T-cell (primary cell): ENCODE measurements at places on chromosomes 5 and 9.

DNA sequence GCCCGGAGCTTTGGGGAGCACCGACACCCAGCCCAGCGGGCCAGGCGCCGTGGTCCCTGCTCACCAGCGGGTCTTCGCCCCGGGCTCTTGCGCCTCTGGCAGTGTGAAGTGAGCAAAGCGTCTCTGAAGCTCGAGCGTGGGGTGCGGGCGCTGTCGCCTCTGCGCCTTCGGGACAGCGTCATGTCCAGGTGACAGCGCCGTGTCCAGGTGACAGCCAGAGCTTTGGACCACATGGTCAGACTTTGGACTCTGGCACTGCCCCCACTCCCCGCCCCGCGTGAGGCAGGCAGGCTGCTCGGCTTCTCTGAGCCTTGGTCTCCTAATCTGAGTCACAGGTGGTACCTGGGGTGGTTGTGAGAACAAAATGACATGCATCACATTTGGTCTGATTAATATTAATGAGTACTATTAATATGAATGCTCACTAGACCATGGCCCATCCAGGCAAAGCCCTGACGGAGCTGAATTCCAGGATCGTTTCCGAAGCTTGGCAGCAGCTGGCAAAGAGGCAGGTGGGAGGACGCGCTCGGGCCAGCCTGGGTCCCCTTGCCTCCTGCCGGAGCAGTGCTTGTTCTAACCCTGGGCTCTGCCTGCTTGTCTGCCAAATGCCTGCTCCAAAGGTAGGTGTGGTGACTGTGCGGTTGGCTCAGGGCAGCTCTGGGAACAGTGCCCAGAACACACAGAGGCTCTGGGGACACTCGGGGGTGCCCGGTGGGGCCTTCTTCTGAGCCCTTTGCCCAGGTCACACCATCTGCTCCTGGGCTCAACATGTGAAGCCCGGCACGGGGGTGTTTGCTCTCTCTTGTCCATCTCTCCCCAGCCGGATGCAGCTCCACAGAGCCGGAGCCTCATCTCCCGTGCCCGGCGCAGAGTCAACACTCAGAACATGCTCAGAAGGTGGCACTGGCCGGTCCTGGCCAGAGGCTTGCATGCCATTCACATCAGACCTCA is 157.1 kb downstream of the OLFM1 start:
- H3K36me3 ChIP-seq = no peaks in the 10 kb centered on the region
- DNase-seq = no peak
- no peaks in the 10 kb centered on the region for H3K4me1 ChIP-seq
- H3K27me3 ChIP-seq = peaks cover 27% of the 10 kb centered on the region

GRCh38 chr5:142894749-142895148 is 124.6 kb downstream of the ARHGAP26 start:
- H3K36me3 ChIP-seq = peaks cover 31% of the 10 kb centered on the region
- no peaks in the 10 kb centered on the region for H3K4me1 ChIP-seq
- DNase-seq = no peak
- H3K27me3 ChIP-seq = no peaks in the 10 kb centered on the region
- H3K4me3 ChIP-seq = no peak overlapping the region
- H3K27ac ChIP-seq = no peak overlapping the region

GRCh38 chr9:7936163-7936562 is 136.6 kb upstream of the DMAC1 start:
- H3K4me3 ChIP-seq = peak overlapping the region; percentile 8
- DNase-seq = no peak

GRCh38 chr9:77304543-77304942 is 127.2 kb downstream of the VPS13A start:
- H3K36me3 ChIP-seq = peaks cover 3% of the 10 kb centered on the region
- no peaks in the 10 kb centered on the region for H3K27me3 ChIP-seq
- no peak for DNase-seq
- H3K4me1 ChIP-seq = no peaks in the 10 kb centered on the region
- no peak overlapping the region for H3K4me3 ChIP-seq

DNA sequence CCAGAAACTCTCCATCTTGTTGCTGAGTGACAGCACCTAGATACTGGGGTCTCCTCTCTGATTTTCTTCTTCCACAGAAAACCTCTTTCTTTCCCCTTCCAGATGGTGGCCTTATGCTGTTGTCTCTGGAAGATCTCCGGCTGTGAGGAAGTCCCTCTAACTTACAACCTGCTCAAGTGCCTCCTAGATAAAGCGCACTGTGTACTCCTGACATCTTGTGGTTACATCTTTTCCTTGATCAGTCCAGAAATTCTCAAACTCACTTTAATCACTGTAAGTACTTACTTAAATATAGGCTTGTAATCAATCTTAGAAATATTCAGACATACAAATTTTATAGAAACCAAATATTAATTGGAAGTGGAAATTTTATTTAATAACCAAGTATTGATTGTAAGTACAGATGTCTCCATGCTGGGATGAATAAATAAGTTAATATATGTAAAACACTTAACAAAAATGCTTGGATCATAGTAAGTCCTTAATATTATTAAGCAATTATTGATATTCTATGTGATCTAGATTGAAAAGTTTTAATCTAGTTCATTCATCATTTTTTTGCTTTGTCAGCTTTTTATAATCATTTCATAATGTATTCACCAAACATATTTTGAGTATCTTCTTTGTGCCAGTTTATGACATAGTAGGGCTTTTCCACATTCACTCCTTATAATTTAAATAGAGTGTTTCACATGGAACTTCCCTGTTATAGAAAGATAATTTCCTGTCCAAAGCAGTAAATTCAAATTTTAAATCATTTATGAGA is 1381.4 kb upstream of the CDH6 start:
- no peaks in the 10 kb centered on the region for H3K27me3 ChIP-seq
- H3K36me3 ChIP-seq = no peaks in the 10 kb centered on the region
- H3K4me3 ChIP-seq = no peak overlapping the region
- H3K4me1 ChIP-seq = no peaks in the 10 kb centered on the region
- no peak overlapping the region for H3K27ac ChIP-seq

GRCh38 chr5:176735383-176736265 is 74.7 kb upstream of the UNC5A start:
- H3K27ac ChIP-seq = no peak overlapping the region
- no peaks in the 10 kb centered on the region for H3K4me1 ChIP-seq
- no peaks in the 10 kb centered on the region for H3K36me3 ChIP-seq
- H3K4me3 ChIP-seq = no peak overlapping the region
- peaks cover 4% of the 10 kb centered on the region for H3K27me3 ChIP-seq
- DNase-seq = no peak

DNA sequence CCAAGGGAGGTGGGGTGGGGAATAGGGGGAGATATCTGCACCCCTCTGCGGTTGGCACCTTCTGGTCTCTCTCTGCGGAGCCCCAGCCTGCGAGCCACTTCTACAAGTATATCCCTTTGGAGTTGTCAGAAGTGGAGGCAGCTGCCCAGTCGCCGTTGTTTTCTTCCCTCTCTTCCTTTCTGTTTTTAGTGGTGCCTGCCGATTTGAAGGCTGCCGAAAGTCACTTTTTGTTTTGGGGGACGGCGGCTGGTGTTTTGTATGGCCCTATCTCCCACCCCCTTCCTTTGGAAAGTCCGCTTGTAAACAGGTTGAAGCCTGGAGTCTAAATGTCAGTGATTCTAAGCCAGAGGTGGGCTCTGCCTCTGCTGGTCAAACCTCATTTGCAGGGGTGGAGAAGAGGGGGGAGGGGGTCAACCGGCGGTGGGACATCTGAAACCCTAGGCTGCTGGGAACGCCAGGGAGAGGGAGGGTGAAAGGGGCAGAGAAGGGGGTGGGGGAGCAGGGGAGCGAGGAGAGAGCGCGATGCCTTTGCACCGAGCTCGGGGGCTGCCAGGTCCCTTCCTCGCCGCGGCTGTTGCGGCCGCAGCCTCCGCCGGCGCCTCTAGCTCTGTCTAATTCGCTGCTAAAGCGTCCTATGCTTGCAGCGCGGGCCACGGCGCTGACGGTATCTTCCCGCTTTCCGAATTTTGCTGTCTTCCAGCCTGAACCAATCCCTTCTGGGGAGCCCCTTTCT is at the start of gene FGF10:
Gene FGF10, minus strand, starts transcription at position 331 of the 733 bp plus-strand sequence. CDS start 738 bp downstream, outside the sequence.
- no peak within 1 kb of the TSS for H3K4me3 ChIP-seq
- no peaks in the 10 kb centered on the region for H3K36me3 ChIP-seq
- no peak within 1 kb of the TSS for H3K27ac ChIP-seq
- H3K4me1 ChIP-seq = no peaks in the 10 kb centered on the region
- H3K27me3 ChIP-seq = peaks cover 6% of the 10 kb centered on the region

DNA sequence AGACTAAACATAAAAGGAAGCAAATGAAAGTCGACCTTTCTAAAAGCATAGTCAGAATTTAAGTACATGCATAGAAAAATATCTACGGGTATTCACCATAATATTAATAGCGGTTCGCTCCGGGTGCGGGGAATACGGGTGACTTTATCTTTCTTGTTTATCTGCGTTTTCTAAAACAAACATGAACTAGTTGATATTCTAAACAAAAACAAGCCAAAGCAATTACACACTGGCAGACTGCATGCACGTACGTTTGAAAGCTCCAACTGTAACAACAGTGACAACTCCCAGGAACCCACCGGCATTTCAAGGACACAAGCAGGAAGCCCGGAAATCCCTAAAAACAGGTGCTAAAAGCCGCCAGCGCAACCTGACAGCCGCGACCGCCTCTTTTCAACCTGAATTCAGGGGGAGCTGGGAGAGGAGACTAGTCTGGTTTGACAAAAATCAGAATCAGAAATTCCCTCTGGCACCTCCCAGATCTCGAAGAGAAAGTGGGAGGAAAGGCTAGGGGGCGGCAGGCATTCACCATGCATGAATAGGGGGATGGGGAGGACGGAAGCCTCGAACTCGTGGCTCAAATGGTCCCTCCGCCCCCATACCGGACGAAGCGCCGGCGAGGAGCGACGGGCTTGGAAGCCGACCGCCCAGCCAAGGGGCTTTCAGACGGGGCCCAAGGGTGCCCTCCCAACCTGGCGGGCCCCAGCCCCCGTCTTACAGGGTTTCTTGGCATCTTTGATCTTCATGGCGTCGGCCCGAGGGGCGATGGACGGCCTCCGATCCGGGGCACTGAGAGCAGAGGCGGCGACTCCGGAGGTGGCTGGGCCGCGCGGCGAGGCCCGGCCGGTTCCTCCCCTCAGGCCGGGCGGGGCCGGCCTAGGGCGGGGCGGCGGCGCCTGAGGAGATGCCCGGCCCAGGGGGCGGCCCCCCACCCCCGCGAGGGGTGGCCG is at the start of gene PANK3:
Gene PANK3, minus strand, starts transcription at position 831 of the 950 bp plus-strand sequence. Its CDS starts 85 bp downstream, at position 746.
- H3K4me1 ChIP-seq = peaks cover 8% of the 10 kb centered on the region
- H3K27ac ChIP-seq = peak within 1 kb of the TSS; percentile 94
- no peaks in the 10 kb centered on the region for H3K27me3 ChIP-seq
- no peaks in the 10 kb centered on the region for H3K36me3 ChIP-seq
- peak within 1 kb of the TSS; percentile 73 for H3K4me3 ChIP-seq
- no peak for DNase-seq

- DNase-seq = no peak
- no peak overlapping the region for H3K27ac ChIP-seq
- no peaks in the 10 kb centered on the region for H3K4me1 ChIP-seq
- H3K36me3 ChIP-seq = no peaks in the 10 kb centered on the region
- no peak overlapping the region for H3K4me3 ChIP-seq
- no peaks in the 10 kb centered on the region for H3K27me3 ChIP-seq
Observed at GRCh38 chr5:141260458-141261237, 15.5 kb downstream of the PCDHB15 start.

GRCh38 chr9:137974746-137975526 is 97.4 kb downstream of the CACNA1B start:
- H3K27ac ChIP-seq = no peak overlapping the region
- no peaks in the 10 kb centered on the region for H3K4me1 ChIP-seq
- DNase-seq = no peak
- H3K36me3 ChIP-seq = no peaks in the 10 kb centered on the region
- H3K4me3 ChIP-seq = no peak overlapping the region

DNA sequence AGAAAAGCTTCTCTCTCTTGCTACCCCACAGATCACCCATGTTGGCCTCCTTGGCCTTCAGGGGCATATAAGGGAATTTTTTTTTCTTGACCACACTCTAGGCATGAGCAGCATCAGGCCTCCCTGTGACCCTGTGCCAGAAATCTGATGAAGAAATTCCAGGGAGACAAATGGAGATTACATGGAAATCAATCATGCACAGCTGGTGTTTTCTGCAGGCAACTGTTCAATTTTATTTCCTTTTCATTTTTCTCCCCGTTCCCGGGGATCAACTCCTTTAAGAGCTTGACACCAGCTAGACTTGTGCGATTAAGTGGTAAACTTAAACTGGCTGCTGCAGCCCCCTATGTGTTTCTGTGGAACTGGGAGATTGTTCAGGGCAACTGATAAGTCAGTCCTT is 59.3 kb downstream of the GALNT10 start:
- no peaks in the 10 kb centered on the region for H3K27me3 ChIP-seq
- DNase-seq = no peak
- no peak overlapping the region for H3K27ac ChIP-seq
- H3K4me1 ChIP-seq = no peaks in the 10 kb centered on the region

DNA sequence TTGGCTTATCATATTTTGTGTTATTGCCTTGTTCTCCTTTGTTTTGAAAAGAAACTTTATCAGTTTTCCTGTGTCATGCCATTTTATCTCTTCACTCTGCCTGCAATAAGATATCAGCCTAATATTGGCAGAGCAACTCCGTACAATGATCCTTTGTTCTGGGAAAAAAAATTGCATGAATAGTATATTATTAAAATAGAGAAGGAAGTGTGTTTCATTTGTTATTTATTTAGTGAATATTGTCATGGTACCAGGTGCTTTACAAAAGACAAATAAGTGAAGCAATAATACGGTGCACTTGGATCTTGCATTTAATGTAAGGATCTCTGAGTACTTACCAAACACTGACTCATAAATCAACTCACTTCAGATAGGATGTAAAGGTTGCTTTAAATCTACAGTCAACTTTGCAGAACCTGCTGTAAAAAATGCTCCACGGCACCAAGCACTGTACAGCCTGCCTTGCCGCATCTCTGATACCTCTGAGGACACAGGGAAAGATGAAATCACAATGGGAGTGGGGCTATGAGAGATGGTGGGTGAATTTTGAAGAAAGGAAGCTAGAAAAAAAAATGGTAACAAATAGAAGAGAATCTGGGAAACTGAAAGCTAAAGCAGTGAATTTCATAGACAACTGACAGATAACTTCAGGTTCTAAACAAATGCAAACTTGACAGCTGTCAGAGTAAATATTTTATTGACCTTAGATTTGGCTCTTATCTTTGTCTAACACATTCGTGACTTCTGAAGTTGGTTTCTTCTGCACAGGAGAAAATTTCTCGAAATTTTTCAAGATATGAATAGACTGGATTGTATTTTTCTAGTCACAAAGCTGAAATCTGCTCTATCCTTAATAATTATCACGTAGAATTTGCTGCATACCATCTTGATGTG is 232.1 kb downstream of the ENC1 start:
- no peaks in the 10 kb centered on the region for H3K27me3 ChIP-seq
- no peak overlapping the region for H3K4me3 ChIP-seq
- no peak for DNase-seq
- H3K4me1 ChIP-seq = no peaks in the 10 kb centered on the region
- no peak overlapping the region for H3K27ac ChIP-seq

DNA sequence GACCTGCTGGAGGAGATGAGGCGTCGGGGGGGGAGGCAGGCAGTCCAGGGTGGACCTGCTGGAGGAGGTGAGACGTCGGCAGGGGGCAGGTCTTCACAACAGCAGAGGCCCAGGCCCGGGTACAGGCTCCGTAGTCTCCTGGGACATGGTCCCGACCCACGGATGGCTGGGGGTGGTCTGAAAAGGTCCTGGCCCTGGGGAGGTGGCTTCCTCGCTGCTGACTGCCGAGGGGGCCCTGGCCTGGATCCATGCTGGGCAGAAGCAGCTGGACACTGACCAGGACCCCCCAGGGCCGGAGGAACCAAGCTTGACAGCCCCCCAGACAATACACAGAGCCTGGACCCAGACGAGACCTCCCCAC is 8.5 kb downstream of the EGFL7 start:
- no peaks in the 10 kb centered on the region for H3K4me1 ChIP-seq
- no peak overlapping the region for H3K27ac ChIP-seq
- DNase-seq = no peak
- no peak overlapping the region for H3K4me3 ChIP-seq
